ENCODE measurements at places on chromosomes 3 and 15.

DNA sequence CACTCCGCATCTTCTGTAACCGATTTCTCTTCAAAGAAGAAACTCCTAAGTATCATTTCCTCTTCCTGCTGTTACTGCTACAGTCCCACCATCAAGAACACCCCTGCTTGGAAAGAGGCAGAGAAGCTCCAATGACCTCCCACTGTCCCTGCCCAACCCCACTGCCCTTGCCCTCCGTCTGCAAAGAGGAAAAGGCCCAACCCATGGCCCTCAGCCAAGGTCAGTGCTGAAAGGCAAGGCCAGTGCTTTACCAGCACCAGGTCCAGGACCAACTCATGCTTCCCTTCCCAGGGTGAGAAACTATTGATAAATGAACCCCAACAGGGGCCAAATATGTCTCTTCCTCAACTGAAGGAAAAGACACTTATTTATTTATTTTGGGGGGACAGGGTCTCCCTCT is 22.5 kb downstream of the FAM240A start:
- no peak for ATAC-seq

DNA sequence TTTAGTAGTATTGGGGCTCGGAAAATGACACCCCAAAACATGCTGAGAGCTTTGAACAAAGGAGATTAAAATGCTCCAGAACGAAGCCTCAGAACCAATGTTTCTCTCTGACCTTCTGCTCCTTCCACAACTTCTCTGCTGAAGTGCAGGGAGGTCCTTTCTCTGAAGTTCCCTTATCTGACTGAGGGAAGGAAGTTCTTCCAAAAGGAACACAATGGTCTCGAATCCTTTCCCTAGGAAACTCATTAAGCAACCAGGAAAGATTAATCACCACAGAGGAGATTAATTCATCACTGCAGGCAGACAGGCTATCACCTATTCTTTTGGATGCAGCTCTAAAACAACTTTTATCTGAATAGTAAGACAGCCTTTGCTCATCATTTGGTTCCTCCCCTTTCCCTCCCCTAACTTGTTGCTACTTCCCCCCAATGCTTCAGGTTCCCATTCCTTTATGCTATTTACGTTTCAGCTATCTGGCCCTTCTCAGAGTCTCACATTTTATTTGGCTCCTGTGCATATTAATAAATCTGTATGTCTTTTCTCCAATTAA is 18.2 kb upstream of the WDR49 start:
- no peak for ATAC-seq

GRCh38 chr3:42063888-42064287 is 27.3 kb upstream of the TRAK1 start:
- no peak for ATAC-seq

- ATAC-seq = no peak
Measured at GRCh38 chr3:167876620-167877281, 141.2 kb downstream of the SERPINI1 start.

- ATAC-seq = no peak
Measured at GRCh38 chr15:46174122-46174521, 539.3 kb downstream of the SQOR start.

DNA sequence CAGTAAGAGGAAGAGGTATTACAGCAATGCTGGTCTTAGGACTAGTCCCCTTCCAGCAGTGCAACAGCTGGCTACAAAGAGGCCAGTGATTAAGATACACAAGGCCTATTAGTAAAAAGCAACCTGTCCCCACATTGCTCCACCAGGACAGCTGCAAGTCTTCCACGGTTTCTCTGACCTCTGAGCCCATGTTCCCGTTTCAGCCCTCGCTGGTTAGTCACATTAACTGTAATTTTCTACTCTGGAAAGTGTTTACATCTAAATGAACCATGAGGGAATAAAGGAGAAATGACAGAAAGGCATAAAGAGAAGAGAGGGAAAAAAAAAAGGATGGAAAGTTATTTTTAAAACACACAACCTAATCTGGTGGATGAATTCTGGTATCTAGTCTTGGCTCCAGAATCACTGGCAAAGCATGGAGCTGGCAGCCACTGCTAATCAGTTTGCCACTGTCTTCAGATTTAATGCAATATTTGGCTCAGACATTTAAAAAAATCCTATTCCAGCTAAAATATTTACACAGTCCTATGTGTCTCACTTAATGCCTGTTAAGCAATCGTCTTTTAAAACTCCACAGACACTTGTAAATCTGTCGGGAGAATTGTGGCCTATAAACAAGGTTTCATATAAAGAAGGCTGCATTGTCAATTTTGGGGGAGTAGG is 154.9 kb downstream of the GREM1 start:
- ATAC-seq = no peak

DNA sequence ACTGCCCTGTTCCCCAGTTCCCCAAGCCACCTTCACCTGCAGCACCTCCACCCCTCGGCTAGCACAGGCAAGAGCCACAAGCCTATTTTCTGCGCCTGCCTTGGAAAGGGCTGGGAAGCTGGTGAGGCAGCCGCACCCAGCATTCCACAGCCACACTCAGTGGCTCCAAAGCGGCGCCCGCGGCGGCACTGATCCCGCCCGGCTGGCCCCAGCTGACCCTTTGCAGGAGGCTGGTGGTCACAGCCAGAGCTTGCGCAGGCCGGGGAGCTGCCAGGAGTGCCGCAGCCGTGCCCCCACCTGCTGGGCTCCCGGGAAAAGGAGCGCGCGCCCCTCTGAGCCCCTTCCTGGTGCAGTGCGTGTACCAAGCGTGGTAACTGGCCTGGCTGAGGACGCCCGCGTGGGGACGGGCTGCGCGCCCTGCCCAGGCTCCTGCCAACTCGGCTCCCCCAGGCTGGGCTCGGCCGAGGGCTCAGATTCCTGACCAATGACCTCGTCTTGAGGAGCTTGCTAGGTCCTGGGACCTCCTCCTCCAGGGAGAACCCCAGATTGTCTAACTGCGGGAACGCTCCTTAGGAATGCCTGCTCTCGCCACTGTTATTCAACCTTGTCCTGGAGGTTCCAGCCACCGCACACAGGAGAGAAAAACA is 13.3 kb downstream of the GRAMD2A start:
- no peak for ATAC-seq

- ATAC-seq = no peak
Measured at GRCh38 chr3:165830746-165831145, 6.5 kb downstream of the BCHE start.

DNA sequence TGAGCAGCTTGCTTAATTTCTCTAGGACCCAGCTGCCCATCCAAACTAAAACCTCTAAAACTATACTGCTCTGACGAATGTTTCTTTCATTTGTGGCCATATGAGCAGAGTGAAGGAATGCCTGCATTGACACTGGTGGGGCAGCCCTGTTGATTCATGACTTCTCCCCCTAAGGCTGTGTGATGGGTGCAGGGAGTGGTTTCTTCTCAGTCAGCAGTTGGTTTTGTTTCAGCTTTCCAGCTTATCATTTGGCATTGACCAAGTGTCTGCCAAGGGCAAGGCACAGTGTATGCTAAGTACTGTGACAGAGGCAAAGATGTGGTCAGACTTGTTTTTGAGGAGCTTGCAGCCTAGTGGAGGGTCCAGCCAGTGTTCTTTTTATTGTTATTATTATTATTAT is 4.7 kb downstream of the ABHD6 start:
- ATAC-seq = no peak

DNA sequence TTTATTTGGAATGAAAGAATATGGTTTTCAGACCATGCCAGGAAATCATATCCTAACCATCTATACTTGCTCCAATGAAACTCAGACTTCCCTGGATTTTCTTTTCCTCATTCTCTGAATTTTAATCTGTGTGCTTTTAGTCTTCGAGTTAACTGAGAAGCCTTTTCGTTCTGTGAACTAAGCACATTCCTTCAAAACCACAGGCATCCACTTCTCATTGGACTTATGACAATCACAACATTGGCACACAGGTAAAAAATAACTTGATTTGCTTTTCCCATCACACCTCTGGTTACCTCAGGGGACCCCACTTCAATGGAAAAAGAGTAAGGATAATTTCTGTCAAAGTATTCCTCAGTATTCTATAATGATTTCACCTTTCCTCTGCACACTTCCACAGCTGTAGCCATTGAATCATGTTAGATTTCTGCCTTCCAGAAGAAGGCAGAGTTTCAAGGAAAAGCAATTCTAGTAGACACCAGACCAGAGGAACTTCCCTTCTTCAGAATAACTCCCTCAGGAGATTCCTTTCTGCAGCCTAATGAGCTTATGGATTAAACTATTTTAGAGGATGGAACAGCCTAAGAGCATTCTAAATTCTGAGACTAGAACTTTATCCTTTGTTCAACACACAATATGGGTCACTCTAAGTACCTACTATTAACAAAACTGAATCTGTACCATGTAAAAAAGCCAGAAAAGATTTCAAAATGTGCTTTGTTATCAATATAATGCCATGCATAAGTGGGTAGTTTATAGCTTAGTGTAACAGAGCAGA is 15.9 kb downstream of the COMMD2 start:
- no peak for ATAC-seq

GRCh38 chr3:120147072-120147871 is 53.0 kb upstream of the GSK3B start:
- peak; percentile 63 for ATAC-seq

DNA sequence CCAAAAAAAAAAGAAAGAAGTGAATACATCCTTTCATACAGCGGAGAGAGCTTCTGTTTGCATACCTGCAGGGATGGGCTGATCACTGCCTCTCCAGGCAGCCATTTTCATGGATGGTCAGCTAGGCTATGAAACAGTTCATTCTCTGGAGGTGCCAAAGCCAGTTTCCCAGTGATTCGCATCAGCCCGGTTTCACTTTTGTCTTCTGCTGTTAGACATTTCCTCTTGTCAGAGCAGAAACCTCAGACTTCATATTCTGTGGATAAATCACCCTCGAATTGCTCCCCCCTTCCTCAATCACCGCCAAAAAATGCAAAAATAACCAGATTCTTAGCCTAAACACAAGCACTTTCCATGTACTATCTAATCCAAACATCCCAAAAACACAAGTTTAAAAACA is 225.6 kb downstream of the ADAMTS9 start:
- no peak for ATAC-seq

GRCh38 chr3:36906504-36907149 is 38.2 kb downstream of the TRANK1 start:
- ATAC-seq = no peak

GRCh38 chr15:67433495-67434099 is 87.3 kb upstream of the C15orf61 start:
- no peak for ATAC-seq

- ATAC-seq = no peak
Measured at GRCh38 chr15:80090879-80091503, 31.5 kb downstream of the ZFAND6 start.

GRCh38 chr3:175144368-175144767 is 285.2 kb downstream of the NAALADL2 start:
- ATAC-seq = no peak

DNA sequence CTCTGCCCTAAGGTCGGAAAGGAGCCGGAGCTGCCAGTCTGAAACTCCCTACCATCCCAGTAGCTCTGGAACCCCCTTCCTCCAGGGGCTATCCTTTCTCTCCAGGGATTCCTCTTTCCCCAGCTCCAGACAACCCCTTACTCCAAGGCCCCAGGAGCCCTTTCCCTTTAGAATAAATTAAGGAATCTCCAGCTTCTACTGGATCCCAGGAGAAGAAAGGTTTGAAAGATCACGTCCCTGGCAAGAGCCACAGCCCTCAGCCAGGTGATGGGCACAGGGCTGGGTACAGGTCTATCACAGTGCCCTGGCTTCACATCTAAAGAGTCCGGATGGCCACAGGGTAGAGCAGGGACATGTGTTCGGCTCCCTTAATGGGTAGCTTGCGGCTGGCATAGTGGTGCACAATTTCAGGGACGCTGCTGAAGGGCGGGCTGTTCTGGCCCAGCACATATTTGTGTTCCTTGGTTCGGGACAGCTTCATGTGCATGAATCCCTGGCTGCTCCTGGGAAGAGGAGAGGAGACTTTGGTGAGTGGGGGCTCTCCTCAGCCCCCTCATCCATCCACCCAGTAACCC is 20.0 kb downstream of the SHF start:
- no peak for ATAC-seq

DNA sequence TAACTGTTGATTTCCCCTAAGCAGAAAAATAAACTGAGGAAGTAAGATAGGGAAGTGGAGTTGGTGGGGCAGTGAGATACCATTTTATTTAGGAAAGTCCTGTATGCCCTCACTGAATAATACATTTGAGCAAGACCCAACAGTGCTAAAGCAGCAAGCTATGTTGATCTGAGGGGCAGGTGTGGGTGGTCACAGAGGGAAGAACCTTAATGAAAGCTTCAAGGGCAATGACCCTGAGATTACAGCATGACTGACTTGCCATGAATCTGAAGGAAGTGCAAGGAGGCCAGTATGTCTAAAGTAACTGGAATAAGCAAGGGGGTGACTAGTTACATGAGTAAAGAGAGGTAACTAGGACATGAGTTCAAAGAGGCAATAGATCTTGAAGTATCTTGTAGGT is 159.5 kb downstream of the CD47 start:
- no peak for ATAC-seq

DNA sequence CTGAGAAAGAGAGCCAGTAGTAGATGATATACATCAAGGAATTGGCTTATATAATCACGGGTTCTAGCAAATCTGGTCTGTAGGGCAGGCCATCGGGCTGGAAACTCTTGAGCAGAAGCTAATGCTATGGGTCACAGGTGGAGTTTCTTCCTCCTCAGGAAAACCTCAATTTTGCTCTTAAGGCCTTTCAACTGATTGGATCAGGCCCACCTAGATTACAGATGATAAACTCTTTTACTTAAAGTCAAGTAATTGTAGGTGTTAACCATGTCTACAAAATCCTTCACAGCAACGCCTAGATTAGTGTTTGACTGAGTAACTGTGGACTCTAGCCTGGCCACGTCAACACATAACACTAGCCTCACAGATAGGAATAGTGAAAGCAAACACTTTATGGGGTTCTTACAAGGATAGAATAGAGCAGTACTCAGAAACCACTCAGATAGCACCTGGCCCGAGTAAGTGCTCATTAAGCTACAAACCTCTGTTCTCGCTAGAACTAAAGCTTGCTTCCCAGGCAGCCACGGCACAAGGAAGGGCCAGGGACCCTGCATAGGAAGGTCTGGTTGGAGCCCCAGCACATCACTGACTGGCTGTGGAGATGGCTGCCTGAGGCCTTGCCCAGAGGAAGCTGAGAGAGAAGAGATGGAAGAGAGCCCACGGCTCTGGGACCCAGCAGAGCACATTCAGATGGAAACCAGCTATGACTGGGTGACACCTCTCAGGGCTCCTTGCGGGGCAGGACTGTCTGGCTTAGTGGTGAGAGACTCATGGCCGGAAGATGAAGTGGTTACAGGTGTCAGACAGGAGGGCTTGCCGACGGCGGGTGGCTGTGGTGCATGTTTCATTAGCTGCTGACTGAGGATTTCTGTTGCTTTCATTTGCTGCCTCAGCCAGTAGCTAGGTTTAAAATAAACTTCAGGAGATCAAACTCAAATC is 202.5 kb upstream of the TLE3 start:
- peak; percentile 100 for ATAC-seq

DNA sequence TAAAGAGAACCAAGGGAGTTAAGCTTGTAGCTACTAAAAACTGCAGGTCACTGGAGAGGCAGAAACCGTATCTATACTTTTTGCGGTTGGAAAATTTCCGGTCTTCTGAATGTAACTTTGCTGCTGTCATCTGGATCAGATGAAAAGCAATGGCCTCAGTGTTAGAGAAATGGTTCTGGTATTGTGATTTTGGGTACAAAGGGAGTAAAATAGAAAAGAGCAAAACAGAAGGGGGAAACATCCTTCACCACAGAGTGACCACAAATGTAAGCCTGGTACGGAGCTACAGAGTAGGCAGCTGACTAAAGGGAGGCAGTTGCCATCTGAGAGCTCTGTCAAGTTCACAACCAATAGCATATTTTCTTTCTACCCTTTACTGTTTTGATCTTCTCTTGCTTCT is 5.6 kb downstream of the CD96 start:
- ATAC-seq = peak; percentile 94

- ATAC-seq = no peak
Measured at GRCh38 chr15:25249236-25250010, 189.4 kb downstream of the UBE3A start.

- no peak for ATAC-seq
Measured at GRCh38 chr15:32943711-32944110, 225.9 kb downstream of the GREM1 start.

Data from stimulated activated memory B cell treated with anti-CD40 and anti-IgM and Interleukin-4, amounts not matched to agents 10 μg/mL and 1 μg/mL and 100 μg/mL, for 72 hours (primary cell).